ENCODE measurements at places on chromosomes 7 and 10.

DNA sequence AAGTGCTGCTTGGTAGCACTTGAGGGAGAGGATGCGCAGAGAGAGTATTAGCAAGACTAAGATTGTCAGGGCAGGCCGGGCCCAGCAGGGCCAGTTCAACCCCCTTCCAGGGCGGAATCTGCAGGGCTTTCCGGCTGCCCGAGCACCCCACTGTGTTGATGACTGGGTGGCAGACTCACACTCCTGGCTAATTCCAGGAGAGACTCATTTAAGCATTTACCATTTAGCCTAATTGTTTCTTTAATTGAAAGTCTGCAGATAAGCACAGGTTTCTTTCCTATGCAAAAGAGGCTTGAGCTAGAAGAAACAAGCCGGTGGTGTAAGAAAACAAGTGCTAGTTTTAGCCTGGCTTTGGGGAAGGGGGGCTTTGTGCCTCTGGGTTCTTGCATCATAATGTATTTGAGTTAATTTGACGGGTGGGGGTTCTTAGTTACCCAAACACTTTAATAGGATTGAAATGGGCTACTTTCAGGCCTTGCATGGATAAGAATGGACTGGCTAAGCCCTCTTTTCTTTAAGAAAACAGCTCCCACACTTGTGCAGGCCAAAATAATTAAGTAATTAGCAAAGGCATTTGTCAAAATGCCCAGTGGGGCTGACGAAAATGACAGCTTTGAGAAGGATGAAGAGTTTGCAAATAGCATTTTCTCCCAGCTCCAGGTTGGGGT is 201.3 kb downstream of the MYOF start:
- DNase-seq, result no peak

DNA sequence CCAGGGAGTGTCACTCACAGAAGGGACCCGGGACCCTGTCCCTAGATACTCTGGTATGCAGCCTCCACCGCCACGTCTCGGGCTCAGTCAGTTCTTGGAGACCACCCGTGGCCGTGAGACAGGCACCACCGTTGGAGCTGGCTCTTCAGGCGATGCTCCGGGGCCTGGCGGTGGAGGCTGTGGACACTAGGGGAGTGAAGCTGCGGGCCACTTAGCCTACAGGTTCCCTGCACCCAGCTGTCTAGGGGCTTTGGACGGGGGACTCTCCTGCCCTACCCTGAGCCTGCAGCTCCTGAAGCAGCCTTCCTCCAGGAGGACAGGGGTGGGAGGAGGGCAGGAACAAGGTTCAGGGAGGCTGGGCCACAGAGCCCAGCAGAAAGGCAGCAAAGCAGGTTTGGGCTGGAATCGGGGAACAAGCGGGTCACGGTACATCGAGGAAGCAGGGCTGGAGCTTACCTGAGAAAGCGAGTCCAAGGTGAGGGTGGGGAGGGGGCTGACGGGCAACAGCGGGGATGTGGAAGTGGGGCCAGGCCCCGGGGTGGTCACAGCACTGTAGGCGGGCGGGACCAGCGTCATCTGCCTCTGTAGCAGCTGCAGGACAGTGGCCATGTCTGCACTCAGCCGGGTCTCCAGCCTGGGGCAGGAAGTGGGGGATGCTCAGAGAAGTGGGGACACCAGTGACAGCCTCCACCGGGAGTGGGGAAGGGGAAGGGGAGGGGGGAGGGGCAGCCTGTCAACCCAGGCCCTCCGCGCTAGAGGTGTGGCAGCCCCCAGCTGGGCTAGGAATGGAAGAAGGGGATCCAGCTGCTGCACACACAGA is 31.5 kb downstream of the KCNH2 start:
- DNase-seq, result no peak

- peak; percentile 18 for DNase-seq
These were observed 493.4 kb downstream of the TNS3 start for GRCh38 chr7:47088329-47089067.

DNA sequence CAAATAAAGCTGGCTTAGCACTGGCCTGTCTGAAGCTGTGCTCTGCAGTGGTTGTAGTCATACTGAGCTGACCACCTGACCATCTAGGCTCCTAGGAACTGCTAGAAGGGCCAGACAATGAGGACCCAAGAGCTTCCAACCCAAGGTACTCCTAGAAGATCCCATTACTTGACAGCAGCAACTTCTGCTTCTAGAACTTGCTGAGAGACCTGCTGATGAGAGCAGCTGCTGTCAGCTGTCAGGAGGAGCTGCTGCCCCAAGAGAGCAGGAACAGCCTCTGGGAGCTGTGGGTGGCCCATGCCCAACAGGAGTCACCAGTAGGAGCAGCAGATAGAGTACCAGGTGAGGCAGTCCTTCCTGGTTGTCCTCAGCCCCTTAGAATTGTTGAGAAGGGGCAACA is 70.2 kb downstream of the RBM20 start:
- DNase-seq, result no peak

- DNase-seq, result no peak
These were observed 15.8 kb downstream of the NUP205 start for GRCh38 chr7:135573541-135573940.

DNA sequence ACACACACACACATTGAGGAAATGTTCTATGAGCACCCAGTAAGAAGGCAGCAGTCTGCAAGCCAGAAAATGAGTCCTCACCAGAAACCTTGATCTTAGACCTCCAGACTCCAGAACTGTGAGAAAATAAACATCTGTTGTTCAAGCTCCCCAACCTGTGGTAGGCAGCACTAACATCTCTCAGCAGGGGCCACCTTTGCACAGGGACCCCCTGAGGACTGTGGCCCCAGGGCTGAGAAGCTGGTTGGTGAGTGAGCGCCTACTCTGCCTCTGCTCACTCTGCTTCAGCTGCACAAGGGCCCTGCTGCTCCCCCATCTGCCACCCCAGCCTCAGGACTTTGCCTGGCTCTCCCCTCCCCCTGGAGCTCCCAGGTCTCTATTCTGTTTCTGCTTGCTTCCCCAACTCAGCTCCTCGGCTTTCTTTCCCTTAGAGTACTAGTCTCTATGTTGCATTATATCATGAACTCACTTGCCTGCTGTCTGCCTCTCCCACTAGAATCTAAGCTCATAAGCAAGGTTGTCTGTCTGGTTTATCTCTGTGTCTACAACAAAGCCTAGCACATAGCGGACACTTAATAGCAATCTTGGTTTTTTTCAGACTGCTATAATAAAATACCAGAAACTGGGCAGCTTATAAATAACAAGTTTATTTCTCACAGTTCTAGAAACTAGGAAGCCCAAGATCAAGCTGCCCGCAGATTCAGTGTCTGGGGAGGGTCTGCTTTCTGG is 40.4 kb upstream of the PRLHR start:
- no peak for DNase-seq

- no peak for DNase-seq
These were observed 613 bp downstream of the USP6NL start for GRCh38 chr10:11610826-11611247.

GRCh38 chr10:48684792-48685623 is at the start of gene WDFY4:
Gene WDFY4 (plus strand): TSS chr10:48684873. CDS start chr10:48709733, 24,860 bp downstream.
- DNase-seq, result peak; percentile 2

DNA sequence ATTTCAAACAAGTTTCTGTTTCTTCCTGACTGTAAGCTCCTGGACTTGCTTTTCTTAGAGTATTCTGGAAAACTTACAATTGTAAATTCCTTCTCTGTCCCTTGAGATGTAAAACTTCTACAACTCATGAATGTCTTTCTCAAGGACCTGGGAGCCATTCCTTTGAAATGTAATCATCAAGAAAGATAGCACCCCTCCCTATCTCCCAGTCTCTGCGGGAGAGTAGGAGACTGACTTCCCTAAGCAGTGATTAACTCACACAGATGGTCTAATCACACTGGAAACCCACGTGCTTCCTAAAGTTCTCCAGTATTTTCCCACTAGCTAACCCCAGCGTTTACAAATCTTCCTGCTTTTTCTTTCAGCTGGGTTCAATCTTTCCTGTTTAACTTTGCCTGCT is 549.4 kb downstream of the SORCS1 start:
- no peak for DNase-seq

DNA sequence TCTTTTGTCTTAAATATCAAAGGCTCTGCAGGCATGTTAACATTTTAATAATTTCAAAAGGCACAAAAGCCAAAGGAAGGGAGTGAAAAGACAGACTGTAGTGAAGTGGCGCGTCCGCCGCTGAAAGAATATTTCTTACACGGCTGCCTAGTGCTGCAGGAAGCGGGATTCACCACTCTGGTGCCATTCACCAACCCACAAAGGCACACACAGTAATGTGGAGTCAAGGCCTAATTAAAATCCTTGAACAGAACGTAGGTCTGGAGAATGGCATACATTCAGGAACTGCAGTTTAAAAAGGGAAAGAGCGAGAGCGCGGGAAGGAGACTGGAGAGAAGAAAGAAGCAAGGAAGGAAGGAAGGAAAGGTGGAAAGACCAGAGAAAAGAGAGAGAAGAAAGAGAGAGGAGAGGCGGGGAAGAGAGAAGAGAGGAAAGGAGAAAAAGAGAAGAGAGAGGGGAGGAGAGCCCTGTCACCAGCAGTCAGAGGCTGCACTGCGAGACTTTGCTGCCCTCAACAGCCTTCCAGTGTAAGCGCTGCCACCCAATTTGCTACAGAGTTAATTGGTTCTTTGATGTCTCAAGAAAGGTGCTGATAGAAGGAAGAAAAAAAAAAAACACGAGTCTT is 554.0 kb downstream of the MDFIC start:
- peak; percentile 30 for DNase-seq

DNA sequence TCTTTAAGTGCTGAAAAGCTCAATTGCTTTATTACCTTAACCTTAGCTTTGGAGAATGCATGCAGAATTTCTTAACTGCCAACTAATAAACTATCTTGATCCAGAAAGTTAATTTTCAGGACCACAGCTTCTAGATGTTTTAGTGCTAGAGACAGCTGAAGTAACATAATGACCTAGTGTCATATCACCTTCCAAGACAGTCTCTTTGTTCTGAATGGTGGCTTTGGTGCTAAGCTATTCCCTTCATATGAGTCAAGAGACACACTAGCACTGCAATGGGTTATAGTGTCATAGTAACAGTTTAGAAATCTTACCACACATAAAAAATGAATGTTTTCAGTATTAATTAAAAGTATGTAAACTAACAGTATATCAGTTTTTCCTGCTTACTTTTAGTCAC is 115.4 kb upstream of the LRRN3 start:
- no peak for DNase-seq
